ENCODE measurements at places on chromosomes 16 and 17.

DNA sequence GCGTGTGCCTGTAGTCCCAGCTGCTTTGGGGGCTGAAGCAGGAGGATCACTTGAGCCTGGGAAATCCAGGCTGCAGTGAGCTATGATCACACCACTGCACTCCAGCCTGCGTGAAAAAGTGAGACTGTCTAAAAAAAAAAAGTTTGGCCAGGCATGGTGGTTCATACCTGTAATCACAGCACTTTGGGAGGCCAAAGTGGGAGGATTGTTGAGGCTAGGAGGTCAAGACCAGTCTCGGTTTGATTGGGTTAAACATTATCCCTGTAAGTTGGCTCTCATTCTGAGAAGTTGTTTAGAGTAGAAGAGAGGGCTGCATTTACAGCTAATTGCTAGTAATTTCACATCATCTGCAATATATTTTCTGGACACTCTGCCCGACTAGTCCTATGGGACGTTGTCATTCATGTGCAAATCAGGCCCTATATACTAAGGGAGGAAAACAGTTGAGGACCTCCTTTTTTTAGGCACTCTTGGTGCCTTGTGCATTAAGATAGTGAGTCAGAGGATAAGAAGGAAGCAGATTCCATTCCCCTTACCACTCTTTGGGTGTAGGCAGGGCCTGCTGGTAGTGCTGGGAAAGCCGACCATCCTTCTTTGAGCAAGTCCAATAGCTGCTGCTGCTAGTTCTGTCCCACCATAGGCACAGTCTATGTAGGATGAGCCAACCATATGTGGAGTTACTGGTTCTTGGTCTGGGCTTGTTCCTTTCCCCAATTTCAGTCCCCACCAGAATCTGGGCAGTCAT, 18.7 kb downstream of the HMOX2 start:
- DNase-seq = no peak

DNA sequence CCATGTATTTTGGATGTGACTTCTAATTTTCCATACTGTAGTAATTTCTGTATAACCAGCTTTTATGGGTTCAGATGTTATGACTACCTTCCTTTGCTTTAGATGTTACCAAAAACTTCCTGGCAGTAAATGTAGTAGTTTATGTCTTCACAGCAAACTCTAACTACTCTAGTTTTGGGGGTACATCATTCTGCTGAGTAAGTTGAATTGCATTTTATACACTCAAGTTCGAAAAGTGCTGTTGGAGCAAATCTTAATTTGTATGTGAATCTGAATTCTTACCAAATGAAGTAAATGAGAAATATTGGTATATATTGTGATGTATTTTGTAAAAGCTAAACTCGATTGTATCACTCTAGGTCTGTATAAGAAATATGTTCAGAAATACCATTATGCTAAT, 728.3 kb upstream of the CDH8 start:
- no peak for DNase-seq

DNA sequence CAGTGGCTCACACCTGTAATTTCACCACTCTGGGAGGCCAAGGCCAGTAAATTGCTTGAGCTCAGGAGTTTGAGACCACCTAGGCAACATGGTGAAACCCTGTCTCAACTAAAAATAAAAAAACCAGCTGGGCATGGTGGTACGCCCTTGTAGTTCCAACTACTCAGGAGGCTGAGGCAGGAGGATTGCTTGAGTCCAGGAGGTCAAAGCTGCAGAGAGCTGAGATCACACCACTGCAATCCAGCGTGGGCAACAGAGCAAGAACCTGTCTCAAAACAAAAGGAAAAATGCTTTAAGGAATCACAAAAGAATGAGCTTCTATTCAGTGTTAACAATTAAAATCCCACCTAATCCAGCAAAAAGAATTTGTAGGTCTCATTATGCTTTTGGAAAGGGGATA, 5.9 kb downstream of the PRR11 start:
- DNase-seq = no peak

DNA sequence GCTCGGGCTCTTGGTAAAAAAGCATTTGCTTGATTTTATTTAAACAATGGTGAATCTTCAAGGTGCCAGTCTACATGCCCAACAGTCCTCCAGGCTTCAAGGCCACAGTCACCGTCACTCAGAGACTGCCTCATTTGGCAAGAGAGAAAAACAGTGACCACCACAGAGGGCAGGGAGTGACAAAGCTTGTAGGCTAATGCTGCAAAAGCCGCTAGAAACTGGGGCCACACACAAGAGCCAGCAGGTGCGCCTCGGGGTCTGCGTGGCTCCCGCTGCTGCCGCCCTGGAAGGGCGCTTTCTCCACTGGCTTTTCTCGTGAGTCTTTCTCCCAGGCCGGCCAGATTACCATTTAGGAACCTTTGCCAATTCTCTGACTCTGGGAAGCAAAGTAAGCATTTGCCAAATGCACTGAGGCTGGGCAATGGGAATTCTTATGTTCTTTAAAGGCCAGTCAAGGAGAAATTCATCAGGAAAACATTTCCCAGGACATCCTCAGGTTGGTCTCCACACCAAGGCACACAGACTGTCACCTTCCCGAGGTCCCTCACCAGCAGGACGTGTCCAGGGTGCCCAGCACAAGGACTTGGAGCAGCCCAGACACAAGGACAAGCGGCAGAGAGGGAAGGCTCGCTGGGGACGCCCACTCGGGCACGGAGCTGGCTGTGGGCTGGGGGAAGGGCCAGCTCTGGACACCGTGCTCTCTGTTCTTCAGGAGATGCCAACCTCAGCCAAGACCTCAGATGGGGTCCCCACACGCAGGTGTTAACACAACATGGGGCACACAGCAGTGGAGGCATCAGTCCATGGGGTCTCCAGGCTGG, 12.5 kb upstream of the C16orf95 start:
- DNase-seq = no peak

DNA sequence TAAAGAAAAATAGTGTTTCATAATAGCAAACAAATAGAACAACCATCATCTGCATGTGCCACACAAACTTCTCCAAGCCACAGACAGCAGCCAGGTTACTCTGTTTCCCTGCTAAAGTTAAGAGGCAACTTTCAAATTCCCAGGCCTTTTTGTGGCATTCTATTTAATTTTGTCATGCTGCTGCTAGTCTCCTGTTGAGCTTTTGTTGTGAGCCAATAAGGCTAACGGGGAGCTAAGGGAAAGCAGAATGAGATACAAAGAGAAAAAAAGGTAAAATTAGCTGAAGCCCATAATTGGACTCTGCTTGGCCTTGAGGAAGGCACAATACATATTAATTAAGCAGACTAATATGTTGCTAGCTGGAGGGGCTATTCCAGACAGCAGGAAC, 74.7 kb upstream of the GNAO1 start:
- DNase-seq = no peak

GRCh38 chr17:77863814-77864161, 94.7 kb upstream of the TNRC6C start:
- no peak for DNase-seq

DNA sequence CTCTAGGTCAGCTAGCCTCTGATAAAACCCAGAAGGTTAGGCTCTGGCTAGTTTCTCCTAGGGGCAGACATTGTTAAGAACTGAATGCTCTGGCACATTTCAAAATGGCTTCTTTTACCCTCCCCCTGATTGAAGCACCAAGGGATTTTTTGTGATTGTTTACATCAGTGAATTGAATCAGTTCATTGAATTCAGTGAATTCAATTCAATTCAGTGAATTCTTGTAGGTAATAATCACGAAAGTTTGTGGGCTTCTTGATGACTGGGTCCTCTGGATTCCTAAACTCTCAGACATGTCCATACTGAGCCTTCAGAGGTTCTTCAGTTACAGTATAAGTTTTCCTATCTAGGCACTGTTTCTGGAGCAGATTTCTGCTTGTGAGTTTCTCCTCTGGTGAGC, 135.2 kb upstream of the ELAC2 start:
- no peak for DNase-seq

GRCh38 chr17:41724476-41725050, 9.9 kb downstream of the HAP1 start:
- no peak for DNase-seq
